Progenitor cell of endocrine pancreas (in vitro differentiated cells): ENCODE measurements at places on chromosomes 3 and 15.
A peak's percentile ranks its signal among the peaks of the same experiment; 100 is the strongest.

DNA sequence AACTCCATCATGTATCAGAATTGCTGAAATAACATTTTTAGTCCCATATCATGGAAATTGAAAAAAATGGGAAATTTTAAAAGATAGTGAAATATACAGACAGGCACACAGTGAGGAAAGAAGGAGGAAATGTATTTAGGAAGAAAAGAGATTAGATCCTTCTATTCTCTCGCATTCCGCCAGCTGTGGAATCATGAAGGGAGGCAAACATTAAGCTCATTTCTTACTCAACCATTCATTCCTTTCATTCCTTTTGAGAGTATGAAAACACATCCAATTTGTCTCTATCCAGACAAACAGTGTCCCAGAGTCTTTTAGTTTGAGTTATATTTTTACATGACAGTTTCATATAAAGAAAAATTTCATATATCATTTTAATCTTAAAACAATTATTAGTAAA lies 52.5 kb upstream of the KCNMB2 start:
- DNase-seq, result no peak

- no peak for DNase-seq
These were observed 46.2 kb upstream of the PRTG start for GRCh38 chr15:55789066-55789660.

DNA sequence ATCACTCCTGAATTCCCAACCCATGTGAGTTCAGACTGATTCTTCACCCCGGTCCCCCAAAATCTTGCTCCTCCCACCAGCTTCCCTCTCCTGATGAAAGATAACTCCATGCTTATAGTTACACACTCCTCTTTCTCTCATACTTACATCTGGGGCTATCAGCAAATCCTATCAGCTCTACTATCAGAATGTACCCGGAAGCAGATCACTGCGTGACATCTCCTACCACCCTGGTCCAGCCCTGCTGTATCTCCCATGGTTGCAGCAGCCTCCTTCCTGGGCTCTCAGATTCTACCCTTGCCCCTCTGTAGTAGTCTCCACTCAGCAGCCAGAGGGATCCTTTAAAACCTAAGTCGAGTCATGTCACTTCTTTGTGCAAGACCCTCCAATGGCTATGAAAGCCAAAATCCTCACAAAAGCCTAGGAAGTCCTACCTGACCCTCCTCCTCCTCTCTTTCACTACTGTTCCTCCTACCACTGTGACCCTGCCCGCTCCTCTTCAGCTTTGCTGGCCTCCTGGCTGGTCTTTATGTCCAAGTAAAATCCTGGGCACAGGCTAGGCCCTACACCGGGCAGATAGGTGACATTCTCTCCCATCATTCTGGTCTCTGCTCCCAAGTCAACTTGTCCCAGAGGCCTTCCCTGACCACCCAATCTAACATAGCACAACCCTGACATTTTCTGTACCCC lies 16.2 kb downstream of the XIRP1 start:
- no peak for DNase-seq

- DNase-seq, result no peak
These were observed 163.6 kb downstream of the ITPR1 start for GRCh38 chr3:4656626-4657328.

DNA sequence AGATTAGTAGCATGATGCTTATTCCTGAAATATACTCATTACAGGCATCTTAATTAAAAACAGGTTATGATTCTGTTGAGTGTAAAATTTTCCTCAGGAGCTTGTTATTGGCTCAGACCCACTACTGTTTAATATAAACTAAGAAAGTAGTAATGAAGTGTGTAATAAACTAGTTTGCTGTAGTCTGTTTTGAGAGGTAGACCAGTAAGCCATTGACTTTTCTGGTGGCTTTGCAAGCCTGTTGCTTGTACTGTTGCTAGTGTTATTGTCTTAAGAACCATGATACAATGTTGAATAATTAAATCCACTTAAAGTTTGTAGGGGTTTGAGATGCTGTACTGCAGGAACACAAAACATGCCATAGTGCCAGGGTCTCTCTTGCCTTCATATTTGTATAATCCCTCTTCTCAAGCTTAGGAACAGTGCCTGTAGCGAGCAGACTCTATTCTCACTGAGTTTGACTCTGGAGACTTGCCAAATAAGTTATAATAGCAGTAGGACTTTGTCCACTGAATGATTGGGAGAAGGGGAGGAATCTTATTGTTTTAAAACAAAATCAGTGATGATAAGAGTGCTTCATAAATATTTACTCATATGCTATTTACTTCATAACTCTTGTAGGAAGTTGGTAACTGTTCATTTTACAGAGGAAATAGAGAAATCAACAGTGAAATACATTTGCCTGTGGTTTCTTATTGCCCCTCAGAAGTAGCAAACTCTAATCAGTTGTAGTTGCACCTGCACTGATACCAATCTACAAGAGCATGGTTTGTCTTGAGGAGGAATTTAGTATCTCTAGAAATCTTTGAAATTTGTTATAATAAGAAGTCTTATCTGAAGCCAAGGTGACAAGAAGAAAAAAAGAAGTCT lies 13.4 kb downstream of the TCF12 start:
- DNase-seq, result no peak

DNA sequence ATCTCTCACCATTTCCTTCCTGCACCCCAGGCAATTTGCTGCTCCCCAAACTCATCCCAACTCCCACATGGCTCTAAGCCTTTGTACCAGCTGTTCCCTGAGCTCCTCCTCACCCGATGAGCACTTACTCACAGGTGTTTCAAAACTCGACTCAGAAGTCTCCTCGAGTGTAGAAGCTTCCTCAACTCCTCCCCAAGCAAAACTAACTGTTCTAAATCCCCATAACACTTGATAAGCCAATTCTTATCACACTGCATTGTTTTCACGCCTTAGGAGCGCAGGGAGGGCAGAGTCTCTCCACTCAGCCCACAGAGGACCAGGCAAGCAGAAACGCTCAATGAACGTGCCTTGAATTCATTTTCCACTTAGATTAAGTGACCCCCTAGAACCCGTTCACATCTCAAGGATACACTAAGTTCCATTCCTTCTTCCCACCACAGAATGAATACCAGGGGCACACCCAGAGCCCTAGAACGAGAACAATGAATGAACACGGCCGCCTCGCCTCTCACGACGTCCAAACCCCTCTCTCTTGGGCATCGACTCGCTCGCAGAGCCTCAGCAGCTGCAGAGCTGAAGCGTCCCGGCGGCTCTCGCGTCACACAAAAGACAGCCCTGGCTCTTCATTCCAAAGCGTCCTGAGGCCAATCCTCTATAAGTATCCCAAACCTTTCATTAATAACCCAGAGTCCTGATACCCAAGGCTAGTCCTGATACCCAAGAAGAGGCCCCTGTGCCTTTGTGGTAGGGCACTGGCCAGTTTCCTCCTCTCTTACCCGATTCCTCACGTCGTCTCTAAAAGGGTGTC lies 1.1 kb downstream of the RAF1 start:
- DNase-seq, result peak; percentile 26

GRCh38 chr15:74032606-74033561 lies 38.4 kb downstream of the PML start:
- no peak for DNase-seq

DNA sequence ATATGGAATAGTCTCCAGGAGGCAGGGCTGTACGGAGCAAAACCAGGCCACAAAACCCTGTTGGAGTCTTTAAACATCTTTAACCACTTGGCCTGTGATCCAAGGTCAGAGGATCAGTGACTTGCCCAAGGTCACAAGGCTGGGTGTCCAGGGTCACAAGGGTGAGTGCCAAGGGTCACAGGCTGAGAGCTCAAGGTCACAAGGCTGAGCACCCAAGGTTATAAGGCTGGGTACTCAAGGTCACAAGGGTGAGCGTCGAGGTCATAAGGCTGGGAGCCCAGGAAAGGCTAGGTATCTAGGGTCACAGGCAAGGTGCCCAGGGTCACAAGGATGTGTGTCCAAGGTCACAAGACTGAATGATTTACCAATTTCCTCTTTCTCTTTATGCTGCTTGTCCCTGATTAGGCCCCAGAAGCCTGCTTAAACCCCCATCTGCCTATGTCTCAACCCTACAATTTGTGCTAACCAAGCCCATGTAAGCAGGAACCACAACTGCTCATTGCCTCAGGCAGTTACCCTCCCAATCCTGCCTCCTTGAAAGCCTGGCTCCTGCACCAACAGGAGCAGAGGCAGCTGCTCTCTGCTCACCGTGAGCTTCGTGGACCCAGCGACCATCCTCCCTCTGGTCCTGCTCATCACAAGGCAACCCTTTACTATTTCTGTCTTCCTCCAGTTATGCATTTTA lies 51.5 kb downstream of the MGLL start:
- DNase-seq, result no peak

DNA sequence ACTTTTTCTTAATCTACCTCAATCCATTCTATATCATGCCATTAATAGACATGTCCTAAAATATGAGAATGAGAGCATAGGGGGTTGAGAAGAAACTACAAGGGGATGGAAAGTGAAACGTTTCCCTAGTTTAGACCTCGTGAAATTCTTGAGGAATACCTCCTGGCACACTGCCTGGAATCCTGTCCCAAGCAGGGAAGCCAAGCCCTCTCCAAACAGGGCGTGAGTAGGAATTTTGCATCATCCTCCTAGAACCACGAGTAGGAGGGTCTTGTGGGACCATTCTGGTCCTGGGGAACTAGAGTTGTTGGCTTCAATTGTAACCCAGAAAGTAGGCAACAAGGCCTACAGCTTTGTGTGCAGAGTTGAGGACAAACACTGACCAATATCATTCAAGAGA lies 19.6 kb upstream of the C3orf80 start:
- DNase-seq, result no peak

GRCh38 chr3:141875893-141876380 lies 506 bp upstream of the ATP1B3 start:
- peak; percentile 19 for DNase-seq

DNA sequence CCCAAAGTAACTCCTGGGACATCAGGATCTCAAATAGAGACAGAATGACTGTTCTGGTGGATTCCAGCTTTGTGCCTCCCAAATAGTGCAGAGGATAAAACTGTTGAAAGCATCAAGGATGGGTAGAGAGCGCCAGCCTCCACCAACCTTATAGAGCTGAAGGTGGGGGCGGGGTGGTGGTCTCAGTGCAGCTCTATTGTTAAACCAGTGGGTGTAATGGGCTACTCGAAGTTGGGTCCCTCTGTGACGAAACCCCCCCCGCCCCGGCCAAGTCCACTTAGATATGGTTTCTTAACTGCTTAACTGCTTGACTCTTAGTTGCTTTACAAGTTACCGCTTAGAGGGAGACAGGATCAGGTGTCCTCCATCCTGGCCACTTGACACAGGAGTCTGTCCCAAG lies 22.7 kb downstream of the DHX30 start:
- DNase-seq, result no peak

- no peak for DNase-seq
These were observed 11.2 kb downstream of the MYD88 start for GRCh38 chr3:38149708-38150107.

- no peak for DNase-seq
These were observed 39.2 kb upstream of the SPSB4 start for GRCh38 chr3:141011997-141012262.

DNA sequence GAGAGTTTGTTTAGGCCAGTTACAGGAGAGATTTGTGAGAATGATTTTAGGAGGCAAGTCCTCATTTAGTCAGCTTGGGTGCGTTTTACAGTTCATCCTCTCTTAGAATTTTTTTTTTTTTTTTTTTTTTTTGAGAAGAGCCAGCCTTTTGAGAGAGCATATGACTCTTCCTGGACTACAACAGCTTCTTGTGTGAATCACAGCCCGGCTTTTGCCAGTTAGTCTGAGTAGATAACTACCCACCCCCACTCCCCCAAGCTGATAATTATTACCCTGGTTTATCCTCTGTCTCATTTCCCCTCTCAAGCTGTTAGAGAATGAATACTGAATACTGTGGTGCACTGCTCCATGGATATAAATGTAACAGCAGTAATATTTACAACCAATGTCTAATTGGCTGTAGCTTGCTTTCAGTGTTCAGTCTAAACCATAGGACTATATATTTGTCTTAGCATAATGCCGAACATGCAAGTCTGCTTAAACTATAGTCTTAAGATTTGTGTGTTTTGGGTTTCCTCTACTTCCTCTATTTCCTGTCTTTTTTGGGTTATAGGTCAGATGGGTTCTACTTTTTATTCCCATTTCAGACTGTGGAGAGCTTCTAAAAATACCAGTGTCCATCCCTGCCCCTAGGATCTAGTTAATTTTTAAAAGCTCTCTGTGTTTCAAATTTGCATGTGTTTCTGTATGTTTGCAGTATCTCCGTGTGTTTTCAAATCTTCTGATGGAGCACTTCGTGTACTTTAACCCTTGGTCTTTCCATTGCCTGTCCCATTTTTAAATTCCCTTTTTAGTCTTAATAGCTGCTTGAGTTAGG lies 8.0 kb downstream of the CHD2 start:
- no peak for DNase-seq

DNA sequence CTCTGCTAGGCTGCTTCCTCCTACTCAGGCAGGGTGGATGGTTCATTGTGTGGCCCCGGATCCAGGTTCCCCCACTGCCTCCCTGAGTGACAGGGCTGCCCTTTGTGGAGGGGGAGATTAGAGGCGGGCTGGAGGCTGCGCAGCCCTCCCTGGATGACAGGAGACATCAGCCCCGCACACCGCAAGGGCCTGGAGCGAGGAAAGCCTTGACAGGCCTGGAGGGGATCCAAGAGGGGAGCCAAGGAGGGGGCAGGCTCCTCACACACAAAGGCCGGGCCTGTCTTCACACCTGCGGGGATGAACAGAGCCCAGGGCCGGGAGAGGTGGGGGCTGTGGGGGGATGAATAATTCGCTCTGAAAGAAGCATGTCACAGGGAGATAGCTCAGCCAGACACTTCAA lies 72.9 kb downstream of the RPN1 start:
- DNase-seq, result no peak
